WTC11 (cell line): ENCODE measurements at places on chromosomes 16 and 17.

DNA sequence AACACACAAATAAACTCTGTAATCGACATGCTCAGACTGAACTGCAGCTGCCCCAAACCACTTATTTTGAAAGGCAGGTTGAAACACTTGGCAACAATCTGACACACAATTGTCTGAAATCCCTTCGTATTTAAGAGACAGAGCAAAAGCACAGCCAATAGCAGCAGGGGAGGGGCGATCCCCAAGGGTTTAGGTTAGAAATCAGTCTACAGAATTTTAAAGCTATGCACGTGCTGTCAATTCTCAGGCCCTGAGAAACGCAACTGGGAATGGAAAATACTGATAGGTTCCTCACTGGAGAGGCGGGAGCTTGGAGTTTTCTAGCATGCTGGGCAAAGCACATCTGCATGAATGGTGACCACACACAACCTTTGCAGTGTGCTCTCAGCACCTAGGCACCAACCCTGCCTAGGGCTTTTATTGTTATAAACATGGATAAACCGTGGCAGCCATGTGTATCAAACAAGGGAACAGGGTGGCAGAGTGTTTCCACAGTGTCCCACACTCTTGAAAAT is 168.0 kb downstream of the AATF start:
- no peak for DNase-seq

GRCh38 chr16:31476303-31477219 is 4.6 kb downstream of the TGFB1I1 start:
- peak; percentile 86 for DNase-seq

GRCh38 chr17:72188801-72189200 is 68.0 kb downstream of the SOX9 start:
- DNase-seq: no peak

DNA sequence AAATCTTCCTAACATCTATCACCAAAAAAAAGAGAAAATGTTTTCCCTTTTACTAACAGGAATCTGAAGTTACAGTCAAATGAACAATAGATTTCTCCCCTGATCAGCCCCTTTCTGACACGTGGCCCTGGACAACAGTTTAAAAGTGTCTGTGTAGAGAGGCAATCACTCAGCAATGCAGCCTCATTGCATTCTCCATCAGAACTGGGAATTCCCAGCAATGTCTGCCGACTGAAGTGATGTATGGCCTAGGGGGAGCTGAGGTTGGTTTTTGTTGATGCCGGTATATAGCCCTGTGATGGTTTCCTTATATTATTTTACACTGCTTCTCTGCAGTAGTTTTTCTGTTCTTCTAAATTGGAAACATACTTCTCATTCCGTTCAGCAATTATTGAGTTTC is 904.3 kb upstream of the CDH8 start:
- no peak for DNase-seq

DNA sequence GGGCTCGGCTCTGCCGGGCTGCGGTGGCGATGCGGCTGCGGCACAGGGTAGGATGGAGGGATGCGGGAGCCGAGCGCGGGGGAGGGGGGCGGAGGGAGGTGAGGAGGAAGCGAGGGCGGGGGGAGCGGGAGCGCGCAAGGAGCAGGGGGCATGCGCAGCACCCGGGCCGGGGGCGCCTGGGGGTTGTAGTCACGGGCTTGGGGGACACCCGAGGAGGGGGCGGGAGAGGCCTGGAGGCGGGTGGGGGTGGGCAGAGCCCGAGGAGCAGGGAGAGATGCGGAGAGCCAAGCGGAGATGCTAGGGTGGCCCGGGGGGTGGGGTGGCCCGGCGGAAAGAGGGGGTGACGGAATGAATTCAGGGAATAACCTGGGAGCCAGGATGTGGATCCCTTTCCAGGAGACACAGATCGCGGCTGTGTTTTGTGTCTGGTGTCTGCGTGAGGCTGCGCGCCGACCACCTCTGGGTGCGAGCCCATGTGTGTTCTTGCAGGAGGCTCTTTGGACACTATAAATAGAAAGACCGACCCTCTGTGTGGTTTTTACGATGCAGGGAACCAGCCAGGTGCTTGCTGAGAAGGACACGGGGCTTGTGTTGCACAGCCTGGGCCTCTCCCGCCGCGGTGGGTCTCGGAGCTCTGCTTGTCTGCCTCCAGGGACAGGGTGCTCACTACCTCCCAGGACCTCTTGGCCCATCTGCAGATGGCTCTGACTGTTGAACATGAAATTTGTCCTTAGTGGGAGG is at the start of gene STX1B:
STX1B (minus strand) TSS at position 54 of the 741 bp plus-strand sequence. CDS start 242 bp downstream, outside the sequence.
- DNase-seq: peak; percentile 90

GRCh38 chr16:88697116-88697830 is 8.9 kb downstream of the RNF166 start:
- DNase-seq: no peak

- no peak for DNase-seq
Observed at GRCh38 chr17:81713556-81714411, 1.7 kb downstream of the SLC25A10 start.

GRCh38 chr16:86296256-86296655 is 214.1 kb upstream of the FOXF1 start:
- no peak for DNase-seq
